ENCODE measurements at places on chromosomes 2 and 18. TPM values are rescaled to one million over a fixed set of nuclear protein-coding genes. Genes with fewer than 3 reads are reported as not detected.

GRCh38 chr18:33820517-33821371 is 242.7 kb downstream of the ASXL3 start:
- no peak for DNase-seq

The SERPINB10 gene
- polyA plus RNA-seq = 0.27 TPM

The DPY30 gene
- polyA plus RNA-seq = 110 TPM

The TUBB6 gene
- polyA plus RNA-seq = 58.9 TPM

The LTBP1 gene
- 85.2 TPM for polyA plus RNA-seq

DNA sequence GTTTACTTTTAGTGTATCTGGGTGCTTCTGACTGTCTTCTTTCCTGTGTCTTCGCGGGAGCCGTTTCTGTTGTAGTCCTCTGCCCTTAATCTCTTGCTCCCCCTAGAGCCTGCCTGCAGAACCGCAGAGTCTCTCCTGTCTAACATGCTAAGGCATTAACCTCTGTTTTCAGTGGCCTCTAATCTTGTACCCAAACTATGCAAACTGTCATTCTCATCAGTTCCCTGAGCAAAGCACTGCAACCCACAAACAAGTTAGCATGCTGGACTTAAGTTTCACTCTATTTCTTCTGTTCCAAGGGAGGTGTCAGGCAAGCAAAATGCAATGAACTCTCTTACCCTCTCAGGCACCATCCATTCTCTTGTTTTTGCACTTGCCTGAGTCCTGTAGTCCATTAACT is 138.4 kb downstream of the OTX1 start:
- no peak for DNase-seq

DNA sequence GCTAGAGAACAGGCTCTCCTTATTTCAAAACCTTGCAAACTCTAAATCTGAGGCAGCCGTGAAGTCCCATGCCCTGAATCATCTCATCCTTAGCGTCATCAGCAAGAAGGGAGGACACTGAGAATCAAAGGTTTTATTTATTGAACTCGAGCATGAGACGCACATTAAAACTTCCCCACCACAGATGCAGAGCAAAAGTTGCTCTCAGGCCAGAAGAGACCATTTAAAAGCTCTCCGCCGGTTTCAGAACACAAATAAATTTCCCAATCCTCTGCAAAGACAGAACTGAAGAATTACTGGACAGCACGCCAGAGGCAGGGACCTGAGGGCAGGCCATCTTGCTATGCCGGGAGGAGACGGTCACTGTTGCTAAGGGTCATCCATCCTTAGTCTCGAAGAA is 1.3 kb downstream of the AMMECR1L start:
- no peak for DNase-seq

The RAB17 gene
- polyA plus RNA-seq = 13.2 TPM

DNA sequence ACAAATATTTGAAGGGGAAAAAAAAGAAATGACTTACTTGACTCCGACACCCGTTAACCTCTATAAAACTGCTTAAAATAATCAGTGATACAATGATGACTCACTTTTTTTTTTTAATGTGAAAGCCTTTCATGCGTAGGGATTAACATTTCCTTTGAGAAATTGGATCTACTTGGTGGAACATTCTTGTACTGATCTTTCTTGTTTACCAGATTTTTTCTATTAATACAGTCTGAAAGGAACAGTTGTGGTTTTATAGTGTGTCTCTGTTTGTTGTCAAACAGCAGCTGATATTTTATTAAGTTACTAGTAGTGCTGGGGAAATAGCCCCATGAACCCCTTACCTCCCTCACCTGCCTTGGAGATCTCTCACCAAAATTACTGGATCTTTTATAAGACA is 40.2 kb upstream of the NEB start:
- no peak for DNase-seq

The DOK6 gene
- 21.8 TPM for polyA plus RNA-seq

DNA sequence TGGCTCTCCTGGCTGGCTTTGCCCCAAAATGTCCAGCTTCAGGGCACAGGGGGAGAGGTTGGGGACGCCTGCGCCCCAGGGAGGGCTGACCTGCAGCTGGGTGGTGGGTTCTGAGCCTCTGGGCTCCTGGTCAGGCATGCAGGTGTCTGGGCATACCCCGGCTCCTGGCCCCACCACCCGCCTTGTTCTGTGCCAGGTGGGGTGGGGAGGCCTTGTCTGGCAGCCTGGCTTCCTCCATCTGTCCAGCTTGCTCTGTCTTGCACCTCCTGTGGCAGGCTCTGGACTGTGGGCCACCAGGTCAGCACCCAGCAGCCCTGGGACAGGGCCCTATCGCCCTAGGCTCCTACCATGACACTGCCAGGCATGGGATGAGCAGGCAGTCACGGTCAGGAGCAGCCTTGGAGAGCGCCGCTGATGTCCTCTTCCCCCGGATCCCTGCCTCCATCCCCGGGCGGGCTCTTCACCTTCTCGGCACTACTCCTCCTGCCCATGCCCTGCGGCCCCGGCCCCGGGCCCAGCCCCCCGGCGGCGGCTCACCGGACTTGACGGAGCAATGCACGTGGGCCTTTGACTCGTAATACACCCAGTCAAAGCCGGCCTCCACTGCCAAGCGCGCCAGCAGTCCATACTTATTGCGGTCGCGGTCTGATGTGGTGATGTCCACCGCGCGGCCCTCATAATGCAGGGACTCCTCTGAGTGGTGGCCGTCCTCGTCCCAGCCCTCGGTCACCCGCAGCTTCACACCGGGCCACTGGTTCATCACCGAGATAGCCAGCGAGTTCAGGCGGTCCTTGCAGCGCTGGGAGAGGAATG is 3.6 kb downstream of the IHH start:
- no peak for DNase-seq

The ABCG5 gene
- polyA plus RNA-seq = 0.63 TPM

The BMP10 gene
- not detected for polyA plus RNA-seq

GRCh38 chr2:225165052-225165451 is 122.8 kb upstream of the DOCK10 start:
- DNase-seq = no peak

DNA sequence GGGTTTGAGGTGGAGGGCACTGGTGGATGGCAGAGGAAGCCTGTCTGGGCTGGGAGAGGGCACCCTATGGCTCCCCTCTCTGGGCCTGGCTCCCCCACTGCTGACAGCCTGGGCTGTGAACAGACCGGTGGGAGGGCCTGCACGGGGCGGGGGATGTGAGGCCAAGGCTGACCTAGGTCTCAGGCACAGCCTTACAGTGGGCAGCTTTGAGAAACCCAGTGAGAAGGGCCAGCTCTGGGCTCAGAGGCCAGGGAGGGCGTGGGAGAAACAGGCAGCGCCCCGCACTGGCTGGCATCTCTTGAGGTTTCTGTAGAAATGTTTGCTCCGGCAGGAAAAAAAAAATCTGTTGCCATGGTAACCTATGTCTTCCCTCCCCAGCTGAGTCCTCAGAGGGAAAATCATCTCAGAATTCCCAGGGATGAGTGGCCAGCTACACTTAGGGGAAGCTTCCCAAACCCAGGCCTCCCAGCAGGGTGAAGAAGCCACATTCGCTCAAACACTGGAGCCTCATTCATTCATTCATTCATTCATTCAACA is 71.7 kb upstream of the TAF1B start:
- no peak for DNase-seq

The C2orf80 gene
- polyA plus RNA-seq = 0.25 TPM

- DNase-seq = no peak
These were observed 82.7 kb downstream of the MREG start for GRCh38 chr2:215930505-215931253.

The CAVIN2 gene
- polyA plus RNA-seq = 30.0 TPM

The ATAD2B gene
- 23.8 TPM for polyA plus RNA-seq

The SPAG16 gene
- polyA plus RNA-seq = 71.7 TPM

DNA sequence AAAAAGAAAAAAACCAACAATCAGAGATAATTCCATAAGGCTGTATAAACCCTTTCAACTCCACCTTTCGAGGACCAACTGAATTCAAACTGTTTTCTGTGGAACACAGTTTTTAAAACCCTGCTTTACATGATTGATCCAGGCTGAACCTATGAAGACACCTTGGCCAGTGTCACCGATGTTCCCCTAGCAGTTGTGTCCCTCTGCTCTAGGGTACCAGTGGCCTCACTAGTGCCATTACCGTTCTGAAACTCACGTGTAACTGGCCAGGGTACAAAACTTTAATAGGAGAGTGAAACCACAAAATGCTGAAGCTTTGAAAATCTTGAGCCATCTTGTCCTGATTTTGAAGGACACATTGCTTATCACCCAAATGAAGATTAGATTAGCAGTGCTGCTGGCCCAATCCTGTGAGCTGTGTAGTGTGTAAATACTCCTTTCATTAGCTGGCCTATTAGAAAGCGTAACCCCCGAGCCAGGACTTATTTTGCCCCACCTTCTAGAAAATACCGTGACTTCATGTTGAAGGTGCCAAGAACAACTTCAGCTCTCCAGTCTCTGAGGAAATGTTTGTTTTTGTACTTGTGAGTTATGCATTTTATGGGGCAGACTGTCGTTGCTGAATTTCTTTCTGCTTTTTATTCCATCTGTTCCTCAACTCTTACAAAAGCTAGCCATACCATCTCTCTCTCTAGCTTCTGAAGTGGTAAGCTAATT is 147.8 kb upstream of the MAP3K20 start:
- DNase-seq = no peak

The HIBCH gene
- polyA plus RNA-seq = 110 TPM

DNA sequence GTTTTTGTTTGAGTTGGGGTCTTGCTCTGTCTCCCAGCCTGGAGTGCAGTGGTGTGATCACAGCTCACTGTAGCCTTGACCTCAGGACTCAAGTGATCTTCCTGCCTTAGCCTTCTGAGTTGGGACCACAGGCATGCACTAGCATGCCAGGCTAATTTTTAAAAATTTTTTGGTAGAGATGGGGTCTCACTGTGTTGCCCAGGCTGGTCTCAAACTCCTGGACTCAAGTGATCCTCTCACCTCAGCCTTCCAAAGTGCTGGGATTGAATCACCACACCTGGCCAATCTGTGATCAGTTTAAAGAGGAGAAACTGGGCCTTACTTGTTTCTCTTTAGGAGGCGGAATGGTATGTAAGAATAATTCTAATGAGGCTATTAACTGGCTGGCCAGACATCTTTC is 49.9 kb downstream of the IMPA2 start:
- no peak for DNase-seq

GRCh38 chr2:36734304-36734703 is 37.8 kb downstream of the VIT start:
- no peak for DNase-seq

DNA sequence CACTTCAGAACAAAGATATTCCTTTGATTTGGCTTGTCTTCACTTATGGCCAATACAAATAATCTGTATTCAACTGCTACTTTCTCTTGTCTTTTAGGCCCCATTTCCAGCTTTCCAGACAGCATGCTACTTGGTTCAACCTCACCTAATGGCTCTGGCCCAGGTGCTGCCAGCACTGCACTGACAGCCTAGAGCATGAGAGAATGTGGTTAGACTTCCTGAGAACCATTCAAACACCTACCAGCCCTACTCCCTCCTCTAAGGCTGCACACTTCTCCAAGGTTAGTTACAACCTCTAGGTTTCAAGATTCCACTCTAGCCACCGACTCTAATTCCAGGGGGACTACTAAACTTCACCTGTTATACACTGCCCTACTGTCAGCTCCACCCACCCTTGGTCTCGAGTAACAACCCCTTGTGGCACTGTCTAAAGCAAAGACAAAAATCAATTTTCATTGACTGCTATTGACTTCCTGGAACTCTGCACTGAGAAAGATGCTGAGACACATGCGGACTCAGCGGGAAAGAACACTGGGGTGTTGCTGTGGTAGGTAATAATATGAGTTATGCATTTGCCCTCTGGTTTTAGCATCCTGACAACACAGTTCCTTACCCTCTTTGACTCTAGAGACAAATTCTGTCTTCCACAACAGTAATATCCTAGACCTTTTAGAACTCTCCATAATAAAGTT is 38.2 kb downstream of the PLEKHM3 start:
- no peak for DNase-seq

DNA sequence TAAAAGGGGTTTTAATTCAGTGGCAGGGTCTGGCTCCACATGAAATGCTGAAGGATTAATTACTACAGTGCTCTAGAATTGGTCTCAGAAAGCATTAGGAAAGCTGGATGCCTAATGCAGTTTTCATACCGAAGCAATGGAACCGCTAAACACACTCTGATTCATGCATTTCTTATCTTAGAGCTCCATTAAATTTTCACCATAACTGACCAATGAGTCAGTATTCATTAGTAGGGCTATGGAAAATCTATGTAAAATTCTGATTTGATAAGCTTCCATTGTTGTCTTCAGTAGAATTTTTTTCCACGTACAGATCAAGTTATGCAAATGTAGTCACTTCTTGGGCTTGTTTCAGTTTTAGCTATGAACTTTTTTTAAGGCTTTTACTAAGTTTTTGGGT is 359.9 kb downstream of the ARHGAP15 start:
- no peak for DNase-seq

GRCh38 chr18:62741584-62741983 is 26.2 kb downstream of the PHLPP1 start:
- DNase-seq = no peak

The IFT172 gene
- polyA plus RNA-seq = 71.8 TPM

DNA sequence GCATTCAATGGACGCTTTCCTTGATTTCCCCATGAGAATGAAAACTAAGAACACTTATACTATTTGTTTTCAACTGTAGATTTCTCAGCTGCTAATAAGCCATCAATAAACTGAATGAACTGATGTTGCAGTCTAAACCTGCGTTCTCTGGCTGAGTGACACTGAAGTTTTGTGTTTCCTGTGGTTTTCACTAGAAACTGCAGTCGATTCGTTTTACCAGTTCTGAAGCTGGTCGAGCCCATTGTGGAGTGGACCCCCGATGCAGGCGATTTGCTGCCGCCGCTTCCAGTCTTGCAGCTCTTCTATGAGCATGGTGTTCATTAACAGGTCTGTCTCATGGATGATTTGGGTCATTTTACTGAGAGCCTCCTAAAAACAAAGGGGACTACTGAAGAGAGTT is 50.6 kb upstream of the STAT1 start:
- DNase-seq = no peak

DNA sequence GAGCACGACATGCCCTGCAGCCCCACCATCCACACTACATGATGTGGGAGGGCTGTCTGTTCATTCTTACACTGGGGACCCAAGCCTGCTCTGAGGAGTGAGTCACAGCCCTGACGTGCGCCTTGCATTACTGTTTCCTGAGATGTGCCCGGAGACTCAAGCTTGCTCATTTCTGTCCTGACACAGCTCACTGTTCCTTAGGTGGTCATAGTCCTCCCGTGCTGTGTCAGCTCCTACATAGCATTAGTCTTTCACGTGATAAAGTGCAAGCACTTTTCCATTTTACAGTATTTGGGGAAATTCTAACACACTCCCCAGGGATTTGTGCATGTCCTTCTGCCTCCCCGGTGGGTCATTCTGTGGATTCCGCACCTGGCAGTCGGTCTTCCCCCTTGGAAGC is 46.2 kb upstream of the TRIM43B start:
- no peak for DNase-seq

The RIT2 gene
- 0.13 TPM for polyA plus RNA-seq

The LBX2 gene
- 3.1 TPM for polyA plus RNA-seq

The CFC1B gene
- polyA plus RNA-seq = not detected

All from left kidney (tissue), 8 donors.